ENCODE measurements at places on chromosomes 16 and 17.

GRCh38 chr16:1054660-1055556 lies 17.6 kb upstream of the SSTR5 start:
- peak; percentile 80 for DNase-seq

GRCh38 chr16:71489122-71489521 lies at the start of gene ZNF19:
Gene ZNF19 (minus strand): TSS chr16:71489324. CDS start chr16:71482114, 7,210 bp downstream.
- no peak for DNase-seq

DNA sequence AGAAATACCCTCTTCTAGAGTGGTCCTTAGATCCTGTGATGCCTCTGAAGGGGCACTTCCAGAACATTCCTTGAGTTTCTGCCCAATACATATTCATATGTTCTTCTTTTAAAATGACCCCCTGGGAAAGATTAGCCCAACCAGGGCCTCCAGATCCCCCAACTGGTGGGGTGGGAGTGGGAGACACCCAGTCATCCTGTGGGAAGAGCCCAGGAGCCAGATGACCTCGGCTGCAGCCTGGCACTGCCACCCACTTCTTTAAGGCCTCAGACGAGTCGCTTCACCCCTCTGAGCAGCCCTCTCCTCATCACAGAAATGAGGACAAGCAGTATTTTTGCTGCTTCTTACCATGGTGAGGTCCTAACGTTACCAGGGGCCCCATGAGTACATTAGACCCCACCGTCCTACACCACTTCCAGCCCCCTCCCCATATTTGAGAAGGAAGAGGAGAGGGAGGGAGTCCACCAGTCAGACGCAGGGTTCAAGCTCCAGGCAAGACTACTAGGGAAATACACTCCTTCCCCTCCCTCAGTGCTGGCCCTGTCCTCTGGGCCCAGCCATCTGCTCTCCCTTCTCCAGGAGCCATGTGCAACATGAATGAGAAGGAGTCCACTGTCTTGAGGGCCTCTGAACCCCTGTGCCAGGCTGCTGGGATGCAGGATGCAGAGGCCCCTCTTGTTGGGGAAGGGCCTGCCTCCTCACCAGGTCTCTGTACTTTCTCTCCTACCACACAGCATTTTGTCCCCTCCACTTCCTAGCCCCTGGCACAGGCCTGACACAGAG lies 11.8 kb downstream of the MPO start:
- DNase-seq, result no peak

GRCh38 chr16:30778549-30779244 lies 8.3 kb downstream of the ZNF629 start:
- no peak for DNase-seq

GRCh38 chr17:65918500-65918899 lies 273.4 kb downstream of the CEP112 start:
- no peak for DNase-seq

- DNase-seq, result no peak
Measured at GRCh38 chr17:36880268-36880905, 56.9 kb upstream of the LHX1 start.

GRCh38 chr17:50949989-50950877 lies 84.1 kb upstream of the TOB1 start:
- DNase-seq, result peak; percentile 98

GRCh38 chr16:67190448-67191399 lies 788 bp upstream of the EXOC3L1 start:
- no peak for DNase-seq

DNA sequence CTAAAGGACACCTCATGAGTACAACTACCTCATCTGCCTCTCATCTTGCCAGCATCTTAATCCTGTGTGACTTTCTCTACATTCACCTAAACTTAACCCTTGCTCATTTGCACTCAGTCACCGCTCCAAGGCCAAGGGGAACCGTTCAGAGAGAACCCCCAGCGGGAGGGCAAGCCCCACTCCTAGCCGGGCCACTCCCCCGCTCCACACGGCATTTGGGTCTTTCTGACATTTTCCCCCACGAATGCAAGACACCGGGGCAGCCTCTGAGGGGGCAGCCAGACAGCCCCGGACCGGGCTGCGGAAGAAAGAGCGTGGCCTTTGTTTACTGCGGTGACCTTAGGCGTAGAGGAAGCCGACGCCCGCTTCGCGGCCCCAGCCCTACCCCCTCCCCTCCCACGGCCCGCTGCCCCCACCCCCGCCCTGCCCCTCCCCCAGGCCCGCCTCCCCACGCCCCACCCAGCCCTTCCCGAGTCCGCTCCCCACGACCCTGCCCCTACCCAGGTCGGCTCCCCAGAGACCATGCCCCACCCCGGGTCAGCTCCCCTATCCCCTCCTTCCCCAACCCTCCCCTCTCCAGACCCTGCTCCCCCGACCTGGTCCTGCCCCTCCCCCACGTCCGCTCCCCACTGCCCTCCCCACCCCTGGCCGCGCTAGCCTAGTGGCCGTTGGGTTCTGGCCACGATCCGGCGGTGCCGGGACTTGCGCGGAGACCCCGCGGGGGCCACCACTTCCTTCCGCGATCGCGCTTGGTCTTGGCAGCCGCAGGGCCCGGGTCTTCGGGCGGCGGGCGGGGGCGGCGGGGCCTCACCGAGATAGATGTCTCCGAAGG lies 789 bp downstream of the CSNK1D start:
- DNase-seq, result peak; percentile 50

DNA sequence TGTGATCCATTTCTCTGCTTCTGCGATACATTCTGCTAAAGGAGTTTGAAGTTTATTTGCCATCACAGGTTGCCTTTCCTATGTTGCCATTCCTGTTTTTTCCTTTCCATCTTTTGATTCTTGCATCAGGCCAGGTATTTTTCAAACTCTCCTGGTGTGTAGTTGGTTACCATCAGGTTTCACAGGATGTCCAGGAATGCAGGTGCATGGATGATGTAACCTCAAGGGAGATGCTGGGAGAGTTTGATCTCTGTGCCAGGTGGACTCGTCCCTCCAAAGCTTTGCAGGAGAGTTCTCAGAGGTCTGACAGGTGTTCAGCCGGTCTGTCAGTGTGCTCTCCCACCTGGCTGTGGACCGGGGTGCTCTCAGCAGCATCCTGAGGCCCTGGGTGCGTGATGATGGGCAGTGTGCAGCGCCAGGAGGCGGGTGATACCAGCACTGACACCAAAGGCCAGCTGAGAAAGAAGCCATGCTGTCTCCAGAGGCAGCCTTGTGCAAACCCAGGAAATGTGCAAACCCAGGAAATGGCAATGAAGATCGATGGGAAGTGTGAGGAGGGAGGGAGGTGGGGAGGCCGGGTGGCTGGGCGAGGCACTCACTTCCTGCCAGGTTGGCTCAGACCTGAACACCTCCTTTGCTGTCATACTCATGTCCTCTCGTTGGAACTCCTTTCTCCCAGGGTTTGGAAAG lies 1.7 kb downstream of the ATP2C2 start:
- no peak for DNase-seq

- peak; percentile 99 for DNase-seq
Measured at GRCh38 chr17:59829217-59830006, 63.3 kb downstream of the TUBD1 start.

- peak; percentile 71 for DNase-seq
Measured at GRCh38 chr17:68763562-68763961, 162.4 kb upstream of the FAM20A start.

DNA sequence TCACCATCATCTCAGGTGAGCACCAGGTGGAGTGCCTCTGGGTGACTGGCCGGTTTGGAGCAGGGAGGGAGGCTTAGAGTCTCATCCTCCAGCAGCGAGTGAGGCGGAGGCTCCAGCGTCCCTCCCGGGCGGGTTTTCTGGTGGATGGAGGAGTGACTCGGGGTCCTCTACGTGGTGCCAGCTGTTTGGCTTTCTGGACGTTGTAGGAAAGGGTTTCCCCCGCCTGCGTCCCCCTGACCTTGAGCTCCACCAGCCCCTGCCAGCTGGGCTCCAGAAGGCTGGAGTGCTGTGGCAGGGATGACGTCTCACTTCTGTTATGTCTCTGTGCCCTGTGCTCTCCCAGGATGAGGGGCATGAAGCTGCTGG lies 522 bp downstream of the DNASE1 start:
- no peak for DNase-seq

DNA sequence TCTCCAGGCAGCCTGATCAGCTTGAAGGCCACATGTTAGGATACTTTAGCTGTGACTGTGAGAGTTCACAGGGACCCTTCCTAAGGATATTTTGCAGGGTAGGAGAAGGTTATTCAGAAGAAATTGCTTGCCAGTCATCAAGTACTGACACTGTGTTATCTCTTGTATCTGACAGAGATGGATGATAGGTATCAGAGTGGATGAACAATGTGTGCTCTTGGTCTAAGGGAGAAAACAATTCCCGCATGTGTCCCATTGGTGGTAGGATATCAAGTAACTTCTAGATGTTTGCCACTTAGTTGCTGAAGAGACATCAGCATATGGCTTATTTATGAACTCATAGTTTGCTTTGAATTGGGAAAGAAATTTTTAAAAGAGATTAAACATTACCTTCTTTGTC lies 219.3 kb downstream of the SPECC1 start:
- no peak for DNase-seq

DNA sequence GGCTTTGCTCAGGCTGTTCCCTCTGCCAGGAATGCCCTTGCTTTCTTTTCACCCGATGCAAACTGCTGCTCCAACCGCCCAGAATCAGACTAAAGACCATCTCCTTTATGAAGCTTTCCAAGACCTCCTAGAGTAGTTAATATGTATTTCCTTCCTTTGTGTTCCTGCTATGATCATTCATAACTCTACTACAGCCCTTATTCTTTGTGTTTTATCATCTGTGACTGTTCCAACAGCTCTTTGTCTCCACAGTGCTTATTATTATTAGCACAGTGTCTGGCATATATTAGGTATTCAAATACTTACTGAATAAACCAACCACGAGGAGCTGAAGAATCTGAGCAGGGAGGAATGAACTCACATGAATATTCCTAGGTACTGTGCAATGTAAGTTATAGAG lies 7.6 kb downstream of the PSME3IP1 start:
- no peak for DNase-seq

- peak; percentile 61 for DNase-seq
Measured at GRCh38 chr17:49407981-49408501, 6.6 kb downstream of the PHB1 start.

- DNase-seq, result no peak
Measured at GRCh38 chr17:49029801-49030200, 32.6 kb downstream of the IGF2BP1 start.

GRCh38 chr17:37828651-37829124 lies 83.8 kb upstream of the HNF1B start:
- peak; percentile 40 for DNase-seq

GRCh38 chr17:79218175-79218824 lies 143.7 kb downstream of the ENGASE start:
- DNase-seq, result no peak

GRCh38 chr17:12665263-12666210 lies at the start of gene MYOCD:
Gene MYOCD (plus strand): TSS chr17:12665890. CDS start chr17:12666189, 299 bp downstream.
- DNase-seq, result peak; percentile 37

GRCh38 chr17:7219812-7220592 lies at the start of the genes ACADVL and DLG4:
Gene ACADVL (plus strand): TSS chr17:7219938. CDS start chr17:7219985, 47 bp downstream.
Gene DLG4 (minus strand): TSS chr17:7219836.
- DNase-seq, result peak; percentile 98

DNA sequence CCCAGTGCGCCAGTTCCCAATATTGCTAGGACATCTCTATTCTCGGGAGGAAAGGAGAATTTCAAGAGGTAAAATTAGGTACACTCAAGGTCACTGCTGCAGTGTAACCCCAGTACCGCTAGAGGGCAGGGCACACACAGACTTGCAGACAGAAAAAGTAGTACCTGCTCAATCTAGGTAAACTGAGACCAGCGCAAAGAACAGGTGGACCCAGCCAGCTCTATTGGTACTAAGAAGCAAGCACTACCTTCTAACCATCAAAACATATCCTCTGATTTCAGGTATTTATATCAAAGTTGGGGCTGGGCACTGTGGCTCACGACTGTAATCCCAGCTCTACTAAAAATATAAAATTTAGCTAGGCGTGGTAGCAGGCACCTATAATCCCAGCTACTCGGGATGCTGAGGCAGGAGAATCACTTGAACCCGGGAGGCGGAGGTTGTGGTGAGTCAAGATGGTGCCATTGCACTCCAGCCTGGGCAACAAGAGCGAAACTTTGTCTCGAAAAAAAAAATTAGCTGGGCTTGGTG lies 3.6 kb upstream of the WDR81 start:
- DNase-seq, result peak; percentile 60

DNA sequence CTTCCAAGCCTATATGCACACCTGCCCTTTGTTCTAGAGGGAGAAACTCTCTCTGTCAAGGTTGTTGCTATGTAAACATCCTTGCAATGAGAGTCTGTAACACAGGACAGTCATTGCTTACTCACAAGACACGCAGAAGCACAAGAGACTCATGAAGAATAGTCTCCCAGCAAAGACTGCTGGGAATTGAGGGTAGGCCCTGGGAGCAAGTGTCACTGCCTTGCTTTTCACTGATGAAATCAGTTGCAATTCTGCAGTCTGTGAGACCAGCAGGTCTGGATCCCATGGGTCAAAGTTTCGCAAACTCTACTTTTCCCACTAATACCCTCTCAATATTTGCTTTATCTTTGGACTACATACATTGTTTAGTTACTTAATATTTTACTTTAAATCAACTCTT lies 177.4 kb downstream of the FTO start:
- DNase-seq, result peak; percentile 93

DNA sequence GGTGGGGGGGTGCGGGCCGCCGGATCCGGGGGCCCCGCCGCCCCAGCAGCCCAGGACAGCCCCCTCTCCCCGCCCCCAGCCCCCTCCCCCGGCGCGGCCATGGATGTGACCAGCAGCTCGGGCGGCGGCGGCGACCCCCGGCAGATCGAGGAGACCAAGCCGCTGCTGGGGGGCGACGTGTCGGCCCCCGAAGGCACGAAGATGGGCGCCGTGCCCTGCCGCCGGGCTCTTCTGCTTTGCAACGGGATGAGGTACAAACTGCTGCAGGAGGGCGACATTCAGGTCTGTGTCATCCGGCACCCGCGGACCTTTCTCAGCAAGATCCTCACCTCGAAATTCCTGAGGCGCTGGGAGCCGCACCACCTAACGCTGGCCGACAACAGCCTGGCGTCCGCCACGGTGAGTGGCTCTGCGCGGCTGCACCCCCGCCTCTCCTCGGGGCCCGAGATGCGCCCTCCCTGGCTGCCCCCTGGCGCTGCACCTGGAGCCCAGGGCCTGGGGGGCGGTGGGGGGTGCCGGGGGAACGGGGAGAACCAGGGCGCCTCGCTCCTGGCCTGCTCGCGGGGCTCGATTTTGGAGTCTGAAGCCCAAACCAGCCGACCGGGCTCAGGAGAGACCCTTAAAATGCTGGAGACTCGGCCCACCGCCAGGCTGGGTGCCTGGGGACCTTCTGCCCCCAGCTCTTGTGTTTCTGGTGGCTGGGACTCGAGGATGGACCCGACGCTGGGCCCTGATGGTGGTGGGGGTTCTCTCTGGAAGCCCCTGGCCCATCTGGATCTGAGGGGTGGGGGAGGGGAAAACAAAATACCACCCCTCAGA lies 744 bp downstream of the CMIP start:
- DNase-seq, result peak; percentile 75

GRCh38 chr17:43442711-43443110 lies 41.1 kb upstream of the DHX8 start:
- peak; percentile 86 for DNase-seq

Measured in GM23248 (cell line).